Natural killer cell treated with Interleukin-12 subunit alpha and Interleukin-12 subunit beta and Interleukin-15 and Interleukin-18, amount 100 ng/mL, for 72 hours (primary cell): ENCODE measurements at places on chromosomes 12 and 14. TPM values are rescaled to one million over a fixed set of nuclear protein-coding genes. Genes with fewer than 3 reads are reported as not detected.

- peaks cover 4% of the 10 kb centered on the region for H3K4me1 ChIP-seq
- no peak overlapping the region for H3K27ac ChIP-seq
- no peak overlapping the region for H3K4me3 ChIP-seq
- H3K27me3 ChIP-seq = peaks cover 6% of the 10 kb centered on the region
- H3K36me3 ChIP-seq = no peaks in the 10 kb centered on the region
Observed at GRCh38 chr12:52207895-52208294, 16.1 kb upstream of the KRT80 start.

DNA sequence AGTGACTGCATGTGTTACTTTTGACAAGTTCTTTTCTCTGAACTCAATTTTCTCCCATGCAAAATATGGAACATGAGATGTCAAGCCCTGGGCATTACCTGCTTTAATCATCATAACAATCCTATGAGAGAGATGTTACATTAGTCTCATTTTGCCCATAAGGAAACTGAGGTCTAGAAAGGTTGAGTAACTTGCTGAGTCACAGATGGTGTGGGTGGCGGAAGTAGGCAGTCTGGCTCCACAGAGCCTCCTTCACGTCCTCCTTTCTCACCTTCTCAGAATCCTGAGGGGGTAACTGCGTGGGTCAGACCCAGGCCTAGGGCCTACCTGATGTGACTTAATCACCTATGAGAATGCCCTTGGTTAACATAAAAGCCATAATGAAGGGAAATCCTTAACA lies 50.7 kb downstream of the TMTC1 start:
- no peak for DNase-seq
- H3K27me3 ChIP-seq = no peaks in the 10 kb centered on the region
- no peaks in the 10 kb centered on the region for H3K4me1 ChIP-seq
- H3K4me3 ChIP-seq = no peak overlapping the region

Gene ADAM21
- total RNA-seq = 0.10 TPM

- no peaks in the 10 kb centered on the region for H3K27me3 ChIP-seq
- H3K4me3 ChIP-seq = no peak overlapping the region
- peaks cover 19% of the 10 kb centered on the region for H3K36me3 ChIP-seq
Observed at GRCh38 chr12:89183985-89184435, 168.3 kb downstream of the DUSP6 start.

Gene C14orf39
- not detected for total RNA-seq
